ENCODE measurements at places on chromosomes 6 and 20.

GRCh38 chr6:135159531-135159930 is 21.6 kb upstream of the MYB start:
- no peak for DNase-seq

DNA sequence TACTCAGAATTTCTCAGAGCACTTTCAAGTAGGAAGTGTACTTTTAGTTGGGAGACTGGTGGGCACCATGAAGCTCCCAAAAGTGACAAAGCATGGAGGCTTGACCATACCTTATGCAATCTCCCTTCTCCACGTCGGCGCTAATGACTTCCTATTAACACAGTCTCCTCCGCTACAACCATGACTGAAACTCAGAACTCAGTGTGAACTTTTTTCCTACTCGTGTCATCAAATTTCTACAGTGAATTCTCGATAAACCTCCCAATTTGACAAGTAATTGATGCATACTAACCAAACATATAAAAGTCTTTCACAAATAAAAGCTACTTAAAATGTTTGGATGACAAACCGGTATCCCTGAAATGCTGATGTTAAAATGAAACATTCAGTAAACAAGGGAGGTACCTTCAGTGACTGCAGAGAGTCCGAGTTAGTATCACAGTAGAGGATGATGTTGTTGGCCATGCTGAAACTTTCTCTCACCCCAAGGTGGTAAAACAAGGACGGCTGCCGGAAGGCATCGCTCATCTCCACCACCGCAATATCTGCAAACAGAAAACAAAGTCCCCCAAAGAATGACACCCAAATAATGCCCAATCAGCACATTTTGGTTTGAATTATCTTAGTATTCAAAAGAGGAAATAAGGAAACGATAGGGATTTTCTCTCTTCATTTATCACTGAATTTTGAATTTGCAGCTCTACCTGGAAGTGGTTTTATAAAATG is 72.1 kb downstream of the MAP3K5 start:
- DNase-seq = no peak

GRCh38 chr20:17856024-17856564 is 112.5 kb downstream of the SNX5 start:
- DNase-seq = peak; percentile 37

- no peak for DNase-seq
Observed at GRCh38 chr20:56722042-56722441, 92.9 kb downstream of the TFAP2C start.

- peak; percentile 75 for DNase-seq
Observed at GRCh38 chr20:35207950-35208611, 18.4 kb upstream of the MMP24 start.

- DNase-seq = peak; percentile 51
Observed at GRCh38 chr6:154555073-154555677, 44.7 kb upstream of the CNKSR3 start.

DNA sequence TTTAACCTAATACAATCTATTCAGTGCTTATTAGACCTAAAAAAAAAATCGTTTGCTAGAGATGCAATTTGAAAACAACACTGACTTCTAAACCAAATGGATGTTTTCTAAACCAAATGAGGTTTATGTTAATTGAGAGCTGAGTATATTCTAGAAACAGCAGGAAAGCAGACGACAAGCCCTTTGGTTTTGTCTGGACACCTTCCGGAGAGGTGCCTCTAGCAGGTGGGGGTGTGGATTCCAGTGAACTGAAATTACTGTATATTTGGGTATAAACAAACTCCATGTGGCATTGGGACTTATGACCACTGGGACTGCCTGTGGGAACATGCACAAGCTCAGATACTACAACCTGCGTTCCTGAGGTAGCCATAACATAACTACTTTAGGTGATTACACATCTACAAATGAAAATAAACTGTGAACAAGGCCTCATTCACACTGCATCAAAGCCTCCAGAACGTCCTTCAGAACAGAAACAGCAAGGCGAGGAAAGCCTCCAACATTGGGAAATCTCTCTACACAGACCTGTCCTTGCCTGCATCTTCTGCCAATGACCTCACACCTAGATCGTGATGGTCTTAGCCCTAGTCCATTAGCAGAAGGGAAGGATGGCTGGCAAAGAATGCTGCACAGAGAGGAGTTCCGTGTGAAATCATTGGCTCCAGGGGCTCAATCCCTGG is 206.8 kb upstream of the FOXQ1 start:
- no peak for DNase-seq

- peak; percentile 4 for DNase-seq
Observed at GRCh38 chr6:109239160-109239559, 143.1 kb downstream of the CD164 start.

- DNase-seq = no peak
Observed at GRCh38 chr20:7829776-7830175, 110.5 kb downstream of the HAO1 start.

- DNase-seq = peak; percentile 83
Observed at GRCh38 chr6:134373282-134373922, 55.5 kb upstream of the SGK1 start.

DNA sequence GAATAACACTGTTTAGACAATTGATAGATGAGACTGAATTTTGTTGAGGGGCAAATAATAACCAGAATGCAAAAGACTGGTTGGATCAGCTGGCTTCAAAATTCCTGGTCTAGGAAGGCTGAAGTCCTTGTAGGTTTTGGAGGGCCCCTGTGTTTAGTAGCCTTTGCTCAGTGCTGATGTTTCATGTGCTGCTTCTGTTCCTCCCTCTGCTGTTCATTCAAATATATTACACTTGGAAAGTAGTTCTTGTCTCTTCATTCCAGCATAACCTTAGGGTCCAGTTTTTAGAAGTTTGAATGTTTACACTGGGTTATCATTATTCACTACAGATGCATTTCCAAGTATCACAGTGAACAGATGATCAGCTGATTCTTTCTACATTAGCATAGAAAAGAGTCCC is 72.5 kb downstream of the FLRT3 start:
- peak; percentile 60 for DNase-seq

DNA sequence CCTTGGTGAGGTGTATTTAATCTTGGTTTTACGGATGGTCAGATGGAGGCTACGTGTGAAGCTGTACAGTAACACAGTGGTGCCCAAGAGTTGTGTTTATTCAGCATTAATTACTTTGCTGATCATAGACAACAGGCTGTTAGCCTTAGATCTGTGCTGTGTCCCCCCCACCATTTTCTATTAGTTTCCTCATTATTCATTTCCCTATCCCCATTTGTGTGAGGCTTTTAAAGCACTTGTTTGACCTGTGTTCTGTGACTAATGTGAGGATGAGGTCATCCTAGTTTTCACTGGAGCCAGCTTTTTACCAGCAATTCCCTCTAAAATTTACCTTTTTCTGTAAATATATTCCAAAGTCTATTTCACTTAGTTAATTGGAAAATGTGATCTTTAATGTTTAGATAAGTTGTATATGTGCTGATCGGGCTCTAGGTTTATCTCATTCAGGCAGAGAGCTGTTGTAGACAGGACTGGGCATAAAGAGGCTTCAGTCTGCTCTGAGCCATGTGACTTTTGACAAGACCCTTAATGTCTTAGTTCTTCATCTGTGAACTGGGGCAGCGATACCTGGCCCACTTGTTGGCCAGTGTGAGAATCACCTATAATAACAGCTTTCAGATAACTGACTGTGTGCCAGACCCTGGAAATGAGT is 8.4 kb downstream of the MAPRE1 start:
- DNase-seq = no peak

- no peak for DNase-seq
Observed at GRCh38 chr6:170227521-170227983, 63.3 kb downstream of the DLL1 start.

DNA sequence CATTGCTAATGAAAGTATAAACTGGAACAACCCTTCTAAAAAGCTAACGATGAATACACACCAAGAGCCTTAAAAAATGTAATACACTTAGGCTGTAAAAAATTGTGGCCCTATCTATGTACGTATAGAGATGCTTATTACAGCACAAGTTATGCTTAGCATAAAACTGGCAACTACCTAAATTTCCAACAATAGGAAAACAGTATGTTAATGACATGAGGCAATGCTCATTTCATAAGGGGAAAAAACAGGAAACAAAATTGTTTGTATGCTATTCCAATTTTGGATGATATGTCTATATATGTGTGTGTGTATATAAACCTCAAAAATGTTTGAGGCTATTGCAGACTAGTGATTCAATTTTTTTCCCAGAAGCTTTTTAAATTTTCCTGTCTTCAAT is 82.5 kb downstream of the DTNBP1 start:
- no peak for DNase-seq

- no peak for DNase-seq
Observed at GRCh38 chr20:55880361-55880760, 125.0 kb downstream of the CBLN4 start.

- peak; percentile 39 for DNase-seq
Observed at GRCh38 chr6:110529907-110530306, 53.5 kb upstream of the SLC22A16 start.

DNA sequence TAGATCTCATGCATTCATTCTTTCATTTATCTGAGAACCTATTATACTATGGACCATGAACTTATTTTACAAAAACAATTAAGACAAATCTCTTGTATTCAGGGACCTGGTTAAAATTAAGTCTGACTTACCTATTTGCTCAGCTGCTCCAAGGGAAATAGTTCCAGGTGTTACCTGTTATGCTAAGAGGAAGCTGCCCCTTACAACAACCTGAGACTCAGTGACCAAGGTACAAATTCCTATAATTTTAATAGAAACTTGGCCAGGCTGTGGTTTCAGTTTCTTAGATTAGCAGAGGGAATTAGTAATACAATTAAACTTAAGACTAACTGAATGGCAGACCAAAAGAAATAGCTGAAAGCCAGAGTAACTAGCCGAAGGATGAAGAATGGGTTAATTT is 48.2 kb upstream of the GMPR start:
- no peak for DNase-seq

- DNase-seq = no peak
Observed at GRCh38 chr20:24011282-24011681, 22.7 kb upstream of the GGTLC1 start.

DNA sequence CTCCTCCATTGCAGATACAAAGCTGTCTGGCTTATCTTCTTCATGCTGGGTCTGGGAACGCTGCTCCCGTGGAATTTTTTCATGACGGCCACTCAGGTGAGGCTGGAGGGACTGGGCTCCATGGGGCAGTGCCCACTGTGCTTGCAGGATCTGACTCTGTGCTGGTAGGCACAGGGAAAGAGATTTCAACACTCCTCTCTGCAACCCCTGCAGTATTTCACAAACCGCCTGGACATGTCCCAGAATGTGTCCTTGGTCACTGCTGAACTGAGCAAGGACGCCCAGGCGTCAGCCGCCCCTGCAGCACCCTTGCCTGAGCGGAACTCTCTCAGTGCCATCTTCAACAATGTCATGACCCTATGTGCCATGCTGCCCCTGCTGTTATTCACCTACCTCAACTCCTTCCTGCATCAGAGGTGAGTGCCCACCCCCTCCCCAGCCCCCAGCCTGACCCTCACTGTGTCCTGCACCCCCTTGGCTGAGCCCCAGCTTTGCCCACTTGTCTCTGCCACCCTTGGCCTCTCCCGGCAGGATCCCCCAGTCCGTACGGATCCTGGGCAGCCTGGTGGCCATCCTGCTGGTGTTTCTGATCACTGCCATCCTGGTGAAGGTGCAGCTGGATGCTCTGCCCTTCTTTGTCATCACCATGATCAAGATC is 6.1 kb downstream of the SLC29A1 start:
- DNase-seq = no peak

DNA sequence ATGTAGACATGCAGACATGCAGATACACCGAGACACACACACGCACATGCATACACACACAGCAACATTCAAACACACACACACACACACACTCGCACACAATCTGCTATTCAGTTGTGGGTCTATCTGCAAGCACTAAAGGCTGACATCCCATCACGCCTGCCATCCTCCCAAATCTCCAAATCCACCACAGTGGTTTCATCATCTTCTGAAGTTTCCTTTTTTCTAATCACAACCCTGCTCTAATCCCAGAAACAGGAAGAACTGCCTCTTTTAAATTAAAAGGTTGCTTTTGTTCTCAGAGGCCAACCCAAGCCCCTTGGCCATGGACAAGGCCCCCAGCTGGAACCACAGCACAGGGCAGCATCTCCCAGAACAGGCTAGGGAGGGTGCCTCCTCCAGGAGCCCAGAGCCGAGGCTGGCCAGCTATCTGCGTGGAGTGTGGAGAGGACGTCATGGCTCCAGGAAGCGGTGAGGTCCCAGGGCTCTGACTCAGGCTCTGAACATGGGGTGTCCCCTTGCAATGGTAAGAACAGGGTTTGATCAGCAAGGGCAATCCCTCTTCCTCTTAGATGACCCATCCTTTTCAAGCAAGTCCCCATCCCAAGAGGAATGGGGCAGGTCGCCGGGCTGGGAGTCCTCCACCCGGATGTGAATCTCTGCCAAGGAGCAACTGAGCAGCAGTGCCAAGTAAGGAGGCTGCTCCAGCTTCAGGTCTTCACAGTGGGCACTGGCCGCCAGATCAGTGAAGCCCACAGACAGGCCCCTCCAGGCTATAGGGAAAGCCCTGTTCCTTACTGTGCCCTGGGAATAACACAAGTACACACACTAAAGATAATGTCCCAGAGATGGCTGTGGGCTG is 14.7 kb downstream of the FOXF2 start:
- DNase-seq = no peak

DNA sequence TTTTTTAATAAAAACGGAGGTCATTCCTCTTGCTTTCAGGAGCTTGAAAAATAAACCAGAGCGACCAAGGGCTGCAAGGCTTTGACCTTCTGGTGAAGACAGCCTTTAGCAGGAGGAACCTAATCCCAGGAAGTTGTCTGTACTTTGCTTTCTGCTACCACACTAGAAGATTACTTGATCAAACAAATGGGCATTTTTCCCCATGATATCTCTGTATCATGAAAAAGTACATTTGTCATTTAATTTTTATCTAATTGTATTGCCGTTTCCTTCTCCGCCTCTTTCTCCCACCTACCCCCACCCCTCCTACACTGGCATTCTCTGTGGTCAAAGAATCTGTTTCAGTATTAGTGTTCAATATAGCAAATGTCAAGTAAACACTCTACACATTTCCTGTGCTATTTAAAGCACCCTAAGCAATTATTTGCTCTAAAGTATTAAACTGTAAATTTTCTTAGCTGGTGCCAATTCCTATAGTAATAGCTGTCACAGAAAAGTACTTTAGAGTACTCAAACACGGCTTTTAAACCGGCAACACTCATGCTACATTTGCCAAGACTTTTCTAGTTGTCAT is 29.7 kb downstream of the ATXN1 start:
- no peak for DNase-seq

DNA sequence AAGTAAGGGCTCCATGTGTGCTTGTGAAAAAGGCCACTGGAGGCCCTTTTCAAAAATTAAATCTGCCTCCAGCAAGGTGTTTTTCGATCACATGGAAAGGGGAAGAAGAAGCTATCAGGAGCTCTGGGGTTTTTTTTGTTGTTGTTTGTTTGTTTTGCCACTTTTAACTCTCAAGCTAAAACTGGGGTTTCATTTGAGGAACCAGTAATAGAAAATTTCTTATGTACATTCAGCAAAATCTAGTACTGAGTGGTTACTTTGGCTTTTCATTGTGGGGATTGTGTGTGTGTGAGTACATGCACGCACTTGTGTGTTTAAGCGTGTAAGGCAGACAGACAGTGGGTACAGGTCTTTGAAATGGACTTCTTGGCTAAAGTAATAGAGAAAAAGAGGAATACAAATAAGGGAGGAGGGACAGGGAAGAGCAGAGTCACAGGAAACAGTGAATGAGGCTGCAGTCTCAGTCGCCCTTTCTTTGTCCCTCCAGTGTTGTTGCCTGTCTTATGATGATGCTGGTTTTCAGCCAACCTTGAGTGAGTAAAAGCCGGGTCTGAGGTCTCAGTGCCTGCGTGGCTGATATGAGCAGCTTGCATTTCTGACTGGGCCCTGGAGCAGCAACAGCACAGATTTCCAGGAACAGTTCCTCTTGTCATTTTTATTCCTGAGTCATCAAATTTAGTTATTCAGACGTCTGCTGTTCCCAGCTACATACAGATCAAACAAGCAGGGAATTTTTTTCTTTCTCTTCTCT is 26.2 kb downstream of the SLC16A10 start:
- peak; percentile 67 for DNase-seq

Data from amniotic epithelial cell (primary cell).